ENCODE measurements at places on chromosomes 5 and 9.

DNA sequence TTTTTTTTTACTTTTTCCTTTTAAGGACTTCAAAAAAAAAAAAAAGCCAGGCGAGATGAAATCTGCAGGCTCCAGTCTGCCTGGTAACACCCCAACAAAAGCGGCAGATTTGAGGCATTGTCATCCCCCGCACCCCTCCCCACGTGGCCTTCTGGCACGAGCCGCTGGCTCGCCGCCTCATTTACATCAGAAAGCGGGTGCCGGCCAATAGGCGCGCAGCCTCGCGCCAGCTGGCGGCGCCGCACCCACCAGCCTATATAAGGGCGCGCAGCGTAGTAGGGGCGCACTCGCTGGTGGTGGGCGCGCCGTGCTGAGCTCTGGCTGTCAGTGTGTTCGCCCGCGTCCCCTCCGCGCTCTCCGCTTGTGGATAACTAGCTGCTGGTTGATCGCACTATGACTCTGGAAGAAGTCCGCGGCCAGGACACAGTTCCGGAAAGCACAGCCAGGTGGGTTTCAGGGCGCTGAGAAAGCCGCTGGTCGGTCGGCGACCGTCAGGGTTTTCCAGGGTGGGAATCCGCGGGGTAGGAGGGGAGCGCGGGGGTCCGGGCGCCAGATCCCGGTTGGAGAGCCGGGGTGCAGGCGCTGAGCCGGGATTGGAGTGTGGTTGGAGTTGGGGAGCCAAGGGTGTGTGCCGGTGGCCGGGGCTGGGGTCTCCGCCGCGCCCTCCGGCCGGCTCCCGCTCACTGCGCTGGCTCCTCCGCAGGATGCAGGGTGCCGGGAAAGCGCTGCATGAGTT lies at the start of gene GADD45G:
Gene GADD45G (plus strand): TSS at position 284 of the 736 bp plus-strand sequence. CDS start 110 bp downstream, at position 394.
- DNase-seq = peak; percentile 24

GRCh38 chr9:116859763-116860162 lies 172.7 kb downstream of the TRIM32 start:
- DNase-seq = no peak

DNA sequence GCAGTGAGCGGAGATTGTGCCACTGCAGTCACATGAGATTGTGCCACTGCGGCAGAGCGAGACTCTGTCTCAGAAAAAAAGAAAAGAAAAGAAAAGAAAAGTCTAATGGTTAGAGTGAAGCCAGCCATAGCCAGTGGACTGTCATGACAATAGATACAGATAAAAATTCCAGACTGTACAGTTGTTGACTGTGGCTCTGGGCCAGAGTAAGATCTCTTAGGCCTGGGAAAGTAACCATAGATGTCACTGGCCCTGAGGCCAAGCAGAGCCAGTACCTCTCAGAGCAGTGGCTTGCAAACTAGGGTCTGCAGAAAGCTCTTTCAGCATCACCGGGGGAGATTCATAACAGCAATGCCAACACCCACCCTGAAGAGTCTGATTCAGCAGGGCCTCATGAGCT lies 44.1 kb upstream of the SUB1 start:
- DNase-seq = no peak

DNA sequence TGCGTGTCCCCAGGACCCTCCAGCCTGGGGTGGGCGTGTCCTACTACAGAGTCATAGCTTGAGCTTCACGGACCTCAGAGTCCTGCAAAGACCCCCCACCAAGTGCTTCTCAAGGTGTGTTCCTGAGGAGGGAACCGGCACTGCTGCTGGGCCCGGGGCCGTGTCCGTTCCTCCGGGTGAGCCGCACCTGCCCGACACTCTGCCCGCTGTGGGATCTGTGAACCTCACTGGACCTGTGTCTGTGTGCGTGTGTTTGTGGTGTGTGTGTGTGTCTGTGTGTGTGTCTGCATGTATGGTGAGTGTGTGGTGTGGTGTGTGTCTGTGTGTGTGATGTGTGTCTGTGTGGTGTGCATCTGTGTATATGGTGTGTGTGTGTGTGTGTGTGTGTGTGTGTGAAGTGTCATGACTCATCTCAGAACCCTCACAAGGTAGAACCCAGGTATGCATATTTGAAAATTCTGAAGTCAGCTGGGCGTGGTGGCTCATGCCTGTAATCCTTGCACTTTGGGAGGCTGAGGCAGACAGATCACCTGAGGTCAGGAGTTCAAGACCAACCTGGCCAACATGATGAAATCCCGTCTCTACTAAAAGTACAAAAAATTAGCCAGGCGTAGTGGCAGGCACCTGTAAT lies 40.9 kb upstream of the RXRA start:
- DNase-seq = no peak

DNA sequence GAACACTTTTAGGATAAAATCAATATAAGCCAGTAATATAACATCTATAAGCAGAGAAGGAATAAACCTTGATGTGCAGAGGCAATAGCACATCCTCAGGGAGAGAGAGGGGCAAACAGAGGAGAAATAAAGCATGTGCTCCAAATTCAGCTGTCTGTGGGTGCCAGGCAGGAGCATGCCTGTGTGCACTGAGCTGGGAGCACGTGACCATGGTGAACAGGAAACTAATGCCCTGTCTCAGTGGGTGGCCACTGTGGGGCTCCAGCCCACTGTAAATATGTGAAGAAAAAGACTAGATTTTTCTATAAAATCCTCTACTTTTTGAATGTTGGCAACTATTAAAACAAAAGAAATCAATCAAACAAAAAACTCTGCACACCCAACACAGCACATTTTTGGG lies 55.3 kb downstream of the FYB1 start:
- no peak for DNase-seq
